ENCODE measurements at places on chromosomes 11 and 22.

GRCh38 chr11:80309301-80309700 is 868.5 kb upstream of the TENM4 start:
- DNase-seq = no peak

DNA sequence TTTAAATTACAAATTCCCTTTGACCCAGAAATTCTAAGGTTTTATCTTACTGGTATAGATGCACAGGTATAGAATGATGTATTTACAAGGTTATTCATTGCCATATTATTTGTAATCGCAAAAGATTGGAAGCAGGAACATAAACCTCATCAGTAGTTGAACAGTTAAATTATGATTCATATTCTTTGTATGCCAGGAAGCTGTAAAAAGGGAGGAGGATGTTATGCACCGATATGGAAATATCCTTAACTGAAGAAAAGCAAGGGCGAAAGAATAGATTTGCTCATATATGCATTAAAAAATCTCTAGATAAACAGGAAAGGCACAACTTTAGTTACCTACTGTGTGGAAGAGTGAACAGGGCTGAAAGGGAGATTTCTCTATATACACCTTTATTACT is 36.7 kb downstream of the PPFIA1 start:
- no peak for DNase-seq

DNA sequence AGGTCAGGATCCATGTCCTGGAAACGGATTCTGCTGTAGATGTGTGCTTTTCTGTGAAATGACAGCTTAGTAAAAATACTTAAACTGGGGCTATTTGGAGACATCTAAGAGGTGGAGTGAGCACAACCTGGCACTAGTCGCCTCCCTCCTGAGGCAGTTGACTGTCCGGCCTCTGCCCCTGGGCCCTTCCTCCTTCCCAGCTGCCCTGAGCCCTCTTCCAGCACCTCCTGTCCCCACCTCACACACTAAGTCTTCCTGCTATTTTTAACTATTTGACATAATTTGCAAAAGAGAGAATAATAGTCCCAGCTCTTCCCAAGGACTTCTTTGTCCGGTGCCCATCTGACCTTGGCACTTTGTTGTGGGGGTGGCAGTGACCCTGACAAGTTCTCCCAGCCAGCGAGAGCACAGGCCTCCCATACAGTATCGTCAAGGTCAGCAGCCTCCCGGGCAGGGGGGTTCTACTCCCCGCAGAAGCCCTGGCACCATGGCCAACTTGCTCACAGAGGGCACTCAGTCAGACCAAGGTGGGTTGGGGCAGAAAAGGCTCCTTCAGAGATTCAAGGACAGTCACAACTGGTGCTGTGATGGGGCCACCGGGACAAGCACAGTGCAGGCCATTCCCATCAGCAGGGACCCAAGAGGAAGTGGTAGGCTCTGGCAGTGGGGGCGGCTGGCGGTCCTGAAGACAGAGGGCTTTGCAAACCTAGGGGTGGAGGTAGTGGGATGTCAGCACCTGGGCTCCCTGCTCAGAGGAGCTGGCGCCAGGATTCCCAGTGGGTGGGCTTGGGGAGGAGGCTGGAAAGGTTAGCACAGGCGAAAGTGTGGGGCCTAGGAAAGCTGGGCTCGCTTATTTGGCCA is 5.5 kb upstream of the NEAT1 start:
- no peak for DNase-seq

DNA sequence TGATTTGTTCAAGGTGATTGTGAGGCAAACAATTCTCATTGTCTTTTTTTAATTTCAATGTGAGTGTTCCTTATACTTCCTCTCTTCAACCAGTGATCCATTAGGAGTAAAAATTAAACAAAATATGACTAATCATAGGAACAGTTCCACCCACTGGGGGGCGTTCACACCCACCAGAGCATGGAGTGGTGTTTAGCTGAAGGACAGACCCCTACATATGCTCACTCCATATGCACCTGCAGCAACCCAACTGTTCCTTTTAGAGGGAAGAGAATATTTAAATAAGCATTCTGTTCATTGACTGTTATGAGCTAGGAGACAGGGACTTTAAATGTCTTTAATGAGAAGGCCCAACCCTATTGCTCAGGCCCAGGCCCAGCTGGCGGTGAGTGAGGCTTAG is 78.7 kb upstream of the DRD2 start:
- DNase-seq = no peak

GRCh38 chr11:65471447-65471891 is 27.4 kb upstream of the MALAT1 start:
- peak; percentile 47 for DNase-seq

- DNase-seq = no peak
Measured at GRCh38 chr11:63530021-63530420, 6.6 kb upstream of the PLAAT4 start.

DNA sequence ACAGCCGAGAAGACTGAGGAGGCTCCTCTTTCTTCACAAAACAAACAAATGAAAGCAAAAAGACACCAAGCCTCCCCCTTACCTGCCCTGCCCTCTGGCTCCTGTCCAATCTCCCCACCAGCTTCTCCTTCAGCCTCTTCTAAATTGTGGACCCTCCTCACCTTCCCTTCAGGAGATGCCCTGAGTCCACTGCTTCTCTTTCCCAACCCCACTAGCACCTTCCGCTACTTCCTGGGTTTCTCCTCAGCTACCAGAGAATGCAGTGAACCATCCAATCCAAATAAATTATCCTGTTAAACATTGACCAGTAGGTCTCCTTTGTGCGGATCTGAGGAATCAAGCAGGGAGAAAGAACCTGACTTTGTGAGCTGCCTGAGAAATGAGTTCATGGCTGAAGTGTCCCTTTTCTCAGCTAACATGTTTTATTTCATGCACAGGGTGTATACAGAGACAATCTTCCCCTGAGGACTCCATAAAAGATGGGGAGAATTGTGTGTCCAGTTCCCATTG is 63.2 kb upstream of the VPREB1 start:
- DNase-seq = no peak

- DNase-seq = no peak
Measured at GRCh38 chr11:69801513-69802335, 17.5 kb downstream of the FGF3 start.

DNA sequence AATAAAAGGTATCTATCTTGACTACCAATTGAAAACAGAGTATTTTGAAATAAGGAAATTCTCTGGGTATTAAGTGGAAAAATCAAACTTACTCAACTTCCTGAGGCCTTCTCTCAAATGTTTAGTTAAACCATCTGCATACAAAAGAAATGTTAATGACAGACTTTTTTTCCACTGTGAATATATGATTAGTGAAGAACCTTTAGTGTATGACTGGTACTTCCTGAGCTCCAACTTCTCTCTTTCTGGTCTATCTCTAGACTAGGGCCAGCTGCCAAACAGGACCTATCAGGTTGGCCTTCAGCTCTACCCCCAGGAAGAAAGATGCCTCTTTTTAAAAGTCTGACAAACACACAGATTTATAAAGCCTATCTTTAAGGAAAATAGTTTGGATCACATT is 68.8 kb upstream of the SCUBE2 start:
- DNase-seq = no peak

GRCh38 chr11:84549217-84549616 is 1077.9 kb downstream of the DLG2 start:
- DNase-seq = no peak

DNA sequence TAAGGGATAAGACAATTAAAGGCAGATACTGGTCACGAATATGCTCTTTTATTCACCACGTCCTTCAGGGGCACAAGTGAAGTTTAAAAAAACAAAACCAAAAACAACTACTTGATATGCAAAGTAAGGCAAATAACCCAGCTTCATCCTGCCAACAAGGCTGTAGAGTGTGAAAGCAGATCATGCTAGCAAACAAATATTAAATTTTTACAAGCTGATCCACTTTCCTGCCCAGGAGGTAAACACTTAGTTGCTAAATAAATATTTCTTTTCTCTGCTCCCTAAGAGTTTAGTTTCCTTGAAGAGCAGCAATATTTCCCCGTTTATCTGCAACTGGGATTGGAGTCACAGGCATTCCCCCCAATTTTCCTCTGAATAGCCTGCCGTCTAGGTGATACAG is 300.2 kb downstream of the LARGE1 start:
- no peak for DNase-seq

DNA sequence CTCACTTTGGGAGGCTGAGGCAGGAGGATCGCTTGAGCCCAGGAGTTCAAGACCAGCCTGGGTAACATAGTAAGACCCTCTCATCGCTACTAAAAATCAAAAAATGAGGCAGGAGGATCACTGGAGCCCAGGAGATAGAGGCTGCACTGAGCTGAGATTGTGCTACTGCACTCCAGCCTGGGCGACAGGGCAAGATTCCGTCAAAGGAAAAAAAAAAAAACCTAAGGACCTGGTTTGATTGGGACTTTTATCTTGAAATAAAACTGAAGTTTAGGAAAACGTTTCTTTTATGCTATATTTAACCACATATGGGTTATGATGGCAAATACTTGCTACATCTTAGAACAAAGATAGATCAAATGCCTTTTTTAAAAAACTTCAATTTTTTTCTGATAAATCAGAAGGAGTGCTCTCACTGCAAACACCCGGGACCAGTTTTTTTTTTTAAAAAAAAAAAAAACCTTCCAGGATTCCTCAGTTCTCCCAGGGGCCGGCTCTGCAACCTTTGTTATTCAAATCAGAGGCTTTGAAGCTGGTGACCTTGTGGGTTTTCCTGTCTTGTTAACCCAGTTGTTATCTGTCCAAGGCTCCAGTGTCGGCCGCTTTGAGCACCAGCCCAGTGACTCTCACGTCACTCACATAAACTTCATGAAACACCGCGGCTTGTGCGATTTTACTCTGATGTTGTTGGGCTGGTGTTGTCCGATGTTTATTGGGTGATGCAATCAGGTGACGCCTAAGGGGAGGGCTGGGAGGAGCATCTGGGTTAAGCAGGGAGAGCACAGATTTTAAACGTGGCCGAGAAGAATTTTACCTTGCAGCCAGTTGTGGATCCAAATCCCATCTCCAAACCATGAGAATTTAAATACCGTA is 24.7 kb upstream of the SLC22A12 start:
- peak; percentile 48 for DNase-seq

DNA sequence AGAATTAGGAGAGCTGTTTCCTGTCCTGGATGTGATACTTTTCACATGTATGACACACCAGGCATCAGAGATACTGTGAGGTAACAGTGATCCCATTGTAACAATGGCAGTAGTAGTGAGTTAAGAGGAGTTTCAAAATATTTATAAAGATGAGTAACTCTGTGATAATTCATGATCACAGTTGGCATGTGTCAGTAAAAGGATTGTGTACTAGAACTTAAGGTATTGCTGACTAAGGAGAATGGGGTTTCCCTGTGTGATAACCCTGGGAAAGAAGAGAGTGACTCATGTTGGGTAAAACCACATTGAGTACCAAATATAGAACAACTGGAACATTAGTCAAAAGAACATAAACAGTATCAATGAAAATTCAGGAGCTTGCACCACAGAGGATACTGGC is 22.9 kb upstream of the SLC5A1 start:
- no peak for DNase-seq

GRCh38 chr22:20095521-20095920 is 15.5 kb downstream of the DGCR8 start:
- no peak for DNase-seq

DNA sequence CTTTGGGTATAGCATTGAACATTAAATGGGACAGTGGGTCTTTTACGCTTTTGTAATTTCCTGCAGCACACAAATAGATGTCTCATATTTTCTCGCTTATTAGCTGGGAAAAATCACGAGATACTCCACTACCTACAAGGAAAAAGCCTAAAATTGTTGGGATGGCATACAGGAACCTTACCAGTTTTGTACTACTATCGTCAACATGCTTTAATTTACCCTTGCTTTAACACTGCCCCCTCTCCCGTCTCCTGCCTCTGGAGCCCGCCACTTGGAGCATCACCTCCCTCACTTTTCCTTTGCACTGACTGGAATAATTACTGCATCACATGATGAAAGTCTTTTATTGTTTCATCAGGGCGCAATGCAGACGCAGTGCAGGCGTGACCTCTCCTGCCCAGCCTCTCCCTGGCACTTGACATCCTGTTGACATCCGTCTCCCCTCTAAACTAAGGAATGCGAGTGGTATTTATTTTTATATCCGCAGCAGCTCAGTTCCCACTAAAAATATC is 1.0 kb upstream of the FNBP4 start:
- peak; percentile 82 for DNase-seq

- no peak for DNase-seq
Measured at GRCh38 chr11:122809866-122810265, 28.4 kb upstream of the CRTAM start.
